Activated CD4-positive, alpha-beta T cell treated with anti-CD3 and anti-CD28 coated beads for 48 hours (primary cell): ENCODE measurements at places on chromosomes 16 and 17.

DNA sequence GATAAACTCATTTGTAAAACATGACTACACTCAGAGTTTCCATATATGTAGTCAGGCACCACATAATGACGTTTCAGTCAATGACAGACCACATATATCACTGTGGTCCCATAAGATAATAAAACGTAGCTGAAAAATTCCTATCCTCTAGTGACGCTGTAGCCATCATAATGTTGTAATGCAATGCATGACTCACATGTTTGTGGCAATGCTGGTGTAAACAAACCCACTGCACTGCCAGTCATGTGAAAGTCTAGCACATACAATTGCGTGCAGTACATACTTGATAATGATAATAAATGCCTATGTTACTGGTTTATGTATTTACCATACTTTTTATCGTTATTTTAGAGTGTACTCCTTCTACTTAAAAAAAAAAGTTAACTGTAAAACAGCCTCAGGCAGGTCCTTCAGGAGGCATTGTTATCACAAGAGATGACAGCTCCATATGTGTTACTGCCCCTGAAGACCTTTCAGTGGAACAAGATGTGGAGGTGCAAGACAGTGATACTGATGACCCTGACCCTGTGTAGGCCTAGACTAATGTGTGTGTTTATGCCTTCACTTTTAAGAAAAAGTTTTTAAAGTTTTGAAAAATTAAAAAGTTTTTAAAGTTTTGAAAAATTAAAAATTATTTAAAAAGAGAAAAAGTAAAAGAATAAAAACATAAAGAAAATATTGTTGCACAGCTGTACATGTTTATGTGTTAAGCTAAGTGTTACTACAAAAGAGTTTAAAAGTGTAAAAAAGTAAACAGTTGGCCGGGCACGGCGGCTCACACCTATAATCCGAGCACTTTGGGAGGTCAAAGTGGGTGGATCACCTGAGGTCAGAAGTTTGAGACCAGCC, 9.0 kb downstream of the STAT5B start:
- DNase-seq = peak; percentile 46

DNA sequence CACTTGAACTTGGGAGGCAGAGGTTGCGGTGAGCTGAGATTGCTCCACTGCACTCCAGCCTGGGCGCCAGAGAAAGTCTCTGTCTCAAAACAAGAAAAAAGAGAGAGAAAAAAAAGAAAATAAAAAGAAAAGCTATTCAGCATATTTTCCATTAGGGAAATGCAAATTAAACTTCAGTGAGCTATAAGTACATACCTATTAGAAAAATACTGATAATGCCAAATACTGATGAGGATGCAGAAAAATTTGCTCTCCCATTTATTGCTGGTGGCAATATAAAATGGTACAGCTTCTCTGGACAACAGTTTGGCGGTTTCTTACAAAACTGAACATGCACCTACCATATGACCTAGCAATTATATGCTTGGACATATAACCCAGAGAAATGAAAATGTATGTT, 9.8 kb downstream of the KRT10 start:
- DNase-seq = no peak

- no peak for DNase-seq
These were observed 68.8 kb downstream of the CEP112 start for GRCh38 chr17:66123163-66123562.

- DNase-seq = no peak
These were observed 13.9 kb downstream of the MYL4 start for GRCh38 chr17:47223007-47223406.

DNA sequence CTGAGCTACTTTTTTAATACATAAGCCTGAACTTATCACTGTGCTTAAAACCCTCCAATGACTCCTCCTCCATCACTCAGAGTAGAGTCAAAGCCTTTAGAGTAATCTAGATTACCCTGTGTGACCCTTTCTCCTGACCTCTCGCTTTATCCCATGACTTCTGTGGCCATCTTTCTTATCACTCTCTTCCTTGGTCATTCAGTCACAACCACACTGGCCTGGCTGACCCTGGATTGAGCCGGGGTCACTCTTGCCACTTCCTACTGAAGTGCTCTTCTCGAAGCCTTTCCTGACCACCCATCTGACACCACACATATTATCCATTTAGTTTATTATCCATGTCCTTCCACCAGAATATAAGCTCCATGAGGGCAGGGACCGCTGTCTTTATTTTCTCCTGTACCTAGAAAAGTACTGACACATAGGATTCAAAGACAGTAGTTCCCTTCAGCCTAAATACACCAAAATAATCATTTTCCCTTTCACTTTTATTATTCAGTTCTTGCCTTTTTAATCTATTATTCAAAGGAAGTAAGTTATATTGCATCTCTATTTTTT, 28.0 kb upstream of the ABCA9 start:
- no peak for DNase-seq

DNA sequence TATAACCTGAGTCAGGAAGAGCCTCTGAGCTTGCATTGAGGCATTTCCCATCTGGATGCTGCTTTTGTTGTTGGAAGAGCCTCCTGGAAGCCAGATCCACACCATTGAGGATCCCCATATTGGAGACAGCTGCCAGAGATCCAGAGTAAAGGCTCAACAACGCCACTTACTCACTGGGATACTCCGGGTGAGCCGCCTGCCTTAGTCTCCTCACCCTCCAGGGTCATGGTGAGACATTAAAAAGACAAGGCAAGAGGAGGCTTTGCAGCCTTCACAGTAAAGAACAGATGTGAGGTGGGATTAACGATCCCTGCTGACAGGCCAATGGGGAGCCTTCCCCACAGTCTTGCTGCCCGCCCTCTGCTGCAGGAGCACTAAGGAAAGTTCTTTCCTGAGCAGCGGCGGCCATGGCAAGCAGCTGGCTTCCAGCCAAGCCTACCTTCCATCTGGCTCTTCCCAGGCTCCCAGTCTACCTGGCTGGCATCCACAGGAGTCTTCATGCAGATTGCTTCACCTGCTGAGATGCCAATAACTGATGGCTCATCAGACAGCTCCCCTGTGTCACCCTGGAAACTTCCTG, 198.5 kb downstream of the CYLD start:
- no peak for DNase-seq

- no peak for DNase-seq
These were observed 786.6 kb upstream of the SOX9 start for GRCh38 chr17:71334048-71334751.

- DNase-seq = no peak
These were observed 19.7 kb downstream of the FOXL1 start for GRCh38 chr16:86597880-86598606.

DNA sequence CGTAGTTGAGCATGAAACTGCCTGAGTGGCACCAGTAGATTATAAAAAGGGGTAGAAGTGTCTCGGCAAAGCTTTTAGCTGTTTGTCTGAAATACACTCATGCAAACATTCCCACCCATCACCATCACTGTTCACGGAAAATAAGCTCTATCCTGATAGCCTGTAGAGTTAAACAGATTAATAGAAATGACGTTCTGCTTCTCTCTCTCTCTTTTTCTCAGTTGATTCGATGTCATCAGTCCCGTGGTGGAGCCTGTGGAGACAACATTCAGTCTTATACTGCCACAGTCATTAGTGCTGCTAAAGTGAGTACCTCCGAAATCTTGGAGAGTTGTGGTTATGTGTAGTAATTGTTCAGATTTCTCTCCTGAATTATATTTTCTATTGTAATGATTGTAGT, 224.7 kb downstream of the BCAS3 start:
- no peak for DNase-seq

DNA sequence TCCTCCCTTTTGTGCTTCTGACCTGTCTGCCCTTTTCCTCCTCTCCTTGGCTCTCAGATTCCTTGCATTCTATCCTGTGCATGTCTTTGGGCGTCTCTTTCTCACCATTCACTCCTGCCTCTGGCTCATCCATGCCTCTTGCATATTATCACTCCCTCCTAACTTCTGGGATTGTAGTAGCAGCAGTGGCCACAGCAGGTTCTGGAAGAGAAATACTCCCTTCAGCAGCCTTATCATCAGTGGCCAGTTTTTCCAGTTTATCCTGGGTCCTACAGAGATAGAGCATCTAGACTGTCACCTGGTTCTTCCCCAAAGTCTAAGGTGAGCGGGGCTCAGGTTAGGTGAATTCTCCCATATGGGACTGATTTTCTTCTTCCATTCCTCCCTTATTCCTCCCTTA, 354.0 kb upstream of the CCL2 start:
- DNase-seq = no peak

DNA sequence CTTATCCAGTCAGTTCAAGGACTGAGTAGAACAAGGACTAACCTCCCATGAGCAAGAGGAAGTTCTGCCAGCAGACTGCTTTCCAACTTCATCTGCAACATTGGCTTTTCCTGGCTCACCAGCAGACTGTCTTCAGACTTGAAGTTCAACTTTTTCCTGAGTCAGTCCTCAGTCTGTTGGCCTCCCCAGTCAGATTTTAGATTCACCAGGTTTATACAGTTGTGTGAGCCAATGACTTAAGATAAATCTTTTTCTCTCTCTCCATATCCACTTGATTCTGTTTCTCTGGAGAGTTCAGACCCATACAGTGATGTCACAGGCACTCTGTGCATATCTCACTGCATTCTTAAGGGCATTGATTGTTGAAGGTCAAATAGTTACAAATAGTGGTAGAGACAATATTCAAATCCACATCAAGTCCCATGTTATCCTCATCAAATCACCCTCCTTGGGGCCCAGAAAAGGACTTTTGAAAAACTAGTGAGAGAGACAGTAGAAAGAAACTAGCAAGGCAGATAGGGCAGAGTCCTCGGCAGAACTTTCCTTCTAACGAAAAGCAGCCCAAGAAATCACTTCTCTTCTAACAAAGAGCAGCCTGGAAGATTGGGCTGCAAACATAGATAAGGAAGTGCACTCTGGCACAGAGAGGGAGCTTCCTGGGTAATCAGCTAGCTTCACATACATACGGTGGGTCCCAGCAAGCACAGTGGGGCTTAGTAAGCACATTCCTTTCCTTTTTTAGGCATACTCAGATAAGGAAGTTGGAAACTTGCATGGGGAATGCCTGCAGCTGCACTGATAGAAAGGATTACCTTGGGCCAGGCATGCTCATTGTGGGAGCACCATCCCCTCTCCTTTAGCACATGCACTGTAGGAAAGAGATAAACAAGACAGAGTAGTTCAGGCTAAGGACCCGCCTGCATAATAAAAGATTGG, 132.3 kb upstream of the FAM20A start:
- no peak for DNase-seq

DNA sequence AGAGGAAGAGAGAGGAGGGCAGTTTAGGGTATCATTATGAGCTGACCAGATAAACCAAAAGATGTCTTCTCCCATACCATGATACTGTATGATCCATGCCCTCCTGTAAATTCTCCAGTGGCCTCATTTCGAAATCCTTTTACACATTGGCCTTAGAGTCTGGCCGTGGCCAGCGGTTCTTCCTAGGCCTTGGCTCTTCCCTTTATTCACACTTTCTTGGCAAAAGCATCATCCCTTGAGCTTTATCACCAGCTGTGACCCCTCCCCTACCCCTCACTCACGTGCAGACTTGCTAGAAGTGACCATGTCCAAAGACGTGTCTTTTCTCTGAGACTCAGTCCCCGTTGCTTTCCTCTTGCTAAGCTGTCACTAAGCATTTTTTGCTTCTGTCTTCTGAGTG, 22.8 kb downstream of the KATNIP start:
- DNase-seq = no peak

DNA sequence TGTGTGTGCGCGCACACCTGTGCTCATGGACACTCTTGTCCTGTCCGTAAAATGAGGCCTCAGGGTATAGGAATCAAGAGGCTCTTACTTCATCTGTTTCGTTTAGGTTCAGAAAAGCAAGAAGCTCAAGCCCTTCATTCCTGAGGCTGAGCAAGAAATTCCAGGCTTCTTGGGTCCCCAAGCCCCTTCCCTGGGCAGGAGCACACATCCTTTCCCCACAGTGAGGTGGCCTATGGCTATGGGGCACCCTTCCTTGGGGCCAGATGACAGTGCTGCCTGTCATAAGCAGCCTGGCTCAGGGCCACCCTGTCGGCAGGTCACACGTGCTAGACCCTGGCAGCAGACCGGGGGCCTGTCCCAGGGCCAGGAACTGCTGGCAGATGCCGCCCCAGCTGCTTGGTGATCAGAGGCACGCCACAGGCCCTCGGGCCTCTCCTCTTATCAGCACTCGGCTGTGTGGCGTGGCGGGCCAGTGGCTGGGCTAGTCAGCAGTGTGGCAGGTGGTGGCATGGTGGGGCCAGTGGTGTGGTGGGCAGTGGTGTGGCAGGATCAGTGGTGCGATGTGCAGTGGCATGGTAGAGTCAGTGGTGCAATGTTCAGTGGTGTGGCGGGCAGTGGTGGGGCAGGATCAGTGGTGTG, 50.2 kb downstream of the NKD1 start:
- no peak for DNase-seq

DNA sequence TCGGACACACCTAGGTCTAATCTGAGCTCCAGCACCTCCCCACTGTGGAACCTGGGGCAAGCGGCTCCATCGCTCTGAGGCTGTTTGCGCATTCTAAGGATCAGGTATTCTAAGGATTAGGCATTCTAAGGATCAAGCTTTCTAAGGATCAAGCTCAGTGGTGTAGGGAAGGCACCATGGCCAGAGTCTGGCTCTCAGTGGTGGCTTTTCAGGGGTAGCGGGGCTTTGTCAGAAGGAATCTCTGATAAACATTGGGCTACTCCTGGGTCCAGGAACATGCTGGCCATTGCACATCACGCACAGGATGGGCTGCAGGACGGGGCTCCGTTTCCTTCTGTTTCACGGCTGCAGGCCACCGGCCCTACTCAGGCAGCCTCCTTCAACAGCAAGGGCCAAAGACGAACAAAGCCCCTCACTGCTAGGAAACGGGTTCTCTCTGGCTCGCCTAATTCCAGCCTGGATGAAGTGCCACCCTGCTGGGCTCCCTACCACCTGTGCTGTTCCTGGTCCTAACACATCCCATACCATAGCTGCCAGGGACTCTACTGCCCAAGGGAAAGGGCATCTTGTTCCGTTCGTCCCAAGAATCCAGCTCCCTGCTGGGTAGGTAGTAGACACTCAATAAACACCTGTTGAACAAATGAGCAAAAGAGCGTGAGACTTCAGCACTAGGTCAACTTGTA, 5.5 kb downstream of the C1QTNF1 start:
- no peak for DNase-seq

GRCh38 chr17:72370819-72371218, 250.0 kb downstream of the SOX9 start:
- no peak for DNase-seq

- DNase-seq = no peak
These were observed 1225.3 kb downstream of the CDH11 start for GRCh38 chr16:63896383-63897109.

DNA sequence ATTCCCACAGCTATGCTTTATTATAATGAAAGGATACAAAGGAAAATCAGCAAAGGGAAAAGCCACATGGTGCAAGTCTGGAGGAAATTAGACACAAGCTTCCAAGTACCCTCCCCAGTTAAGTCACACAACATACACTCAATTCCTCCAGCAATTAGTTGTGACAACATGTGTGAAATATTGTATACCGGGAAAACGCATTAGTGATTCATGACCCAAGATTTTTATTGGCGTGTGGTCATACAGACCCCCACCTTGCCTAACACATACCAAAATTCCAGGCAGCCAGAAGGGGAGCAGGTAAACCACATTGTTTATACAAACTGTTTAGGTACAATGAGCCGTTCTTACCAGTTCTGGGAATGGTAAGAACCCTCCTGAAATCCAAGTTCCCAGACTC, 160.6 kb downstream of the CYB561 start:
- DNase-seq = no peak

- no peak for DNase-seq
These were observed 129.0 kb downstream of the CCDC144A start for GRCh38 chr17:16818821-16819683.

GRCh38 chr17:32615326-32615725, 128.5 kb downstream of the CDK5R1 start:
- DNase-seq = no peak

- DNase-seq = no peak
These were observed 35.6 kb downstream of the CCDC42 start for GRCh38 chr17:8709006-8709405.
